ENCODE measurements at places on chromosomes 6 and 20. TPM values are rescaled to one million over a fixed set of nuclear protein-coding genes. Genes with fewer than 3 reads are reported as not detected.

DNA sequence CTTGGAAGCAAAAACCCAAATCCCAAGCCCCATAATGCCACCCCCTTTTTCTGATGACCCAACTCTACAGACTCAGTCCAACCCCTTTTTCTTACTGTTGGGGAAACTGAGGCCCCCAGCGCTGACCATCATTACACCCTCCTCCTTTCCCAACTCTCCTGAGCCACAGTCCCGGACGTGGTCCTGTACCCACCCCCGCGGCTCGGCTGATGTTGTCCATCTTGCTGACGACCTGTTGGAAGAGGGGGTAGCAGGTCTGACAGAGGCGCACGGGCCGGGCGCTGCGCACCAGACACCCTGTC lies 533 bp downstream of the OSTM1 start:
- DNase-seq, result no peak
- no peaks in the 10 kb centered on the region for H3K36me3 ChIP-seq
- peaks cover 4% of the 10 kb centered on the region for H3K27me3 ChIP-seq
- peak overlapping the region; percentile 71 for H3K4me3 ChIP-seq

DNA sequence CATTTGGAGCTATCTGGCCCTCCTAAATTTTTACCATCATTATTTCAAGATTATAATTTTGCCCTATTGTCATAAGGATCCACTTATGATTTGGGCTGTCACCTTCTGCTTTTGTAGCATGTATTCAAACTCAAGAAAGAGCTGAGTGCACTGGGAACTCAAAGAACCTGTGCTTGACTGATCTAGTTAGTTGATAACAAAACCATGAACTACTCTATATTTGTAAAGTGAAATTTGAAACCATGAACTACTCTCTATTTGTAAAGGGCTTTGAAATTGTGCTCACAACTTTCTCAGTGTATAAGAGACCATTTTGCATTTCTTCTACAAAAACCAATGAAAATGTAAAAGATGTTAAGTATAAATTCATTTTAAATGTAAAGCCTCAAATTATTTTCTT lies 77.5 kb upstream of the POPDC3 start:
- H3K4me3 ChIP-seq, result no peak overlapping the region
- H3K4me1 ChIP-seq, result no peaks in the 10 kb centered on the region
- no peaks in the 10 kb centered on the region for H3K27me3 ChIP-seq

DNA sequence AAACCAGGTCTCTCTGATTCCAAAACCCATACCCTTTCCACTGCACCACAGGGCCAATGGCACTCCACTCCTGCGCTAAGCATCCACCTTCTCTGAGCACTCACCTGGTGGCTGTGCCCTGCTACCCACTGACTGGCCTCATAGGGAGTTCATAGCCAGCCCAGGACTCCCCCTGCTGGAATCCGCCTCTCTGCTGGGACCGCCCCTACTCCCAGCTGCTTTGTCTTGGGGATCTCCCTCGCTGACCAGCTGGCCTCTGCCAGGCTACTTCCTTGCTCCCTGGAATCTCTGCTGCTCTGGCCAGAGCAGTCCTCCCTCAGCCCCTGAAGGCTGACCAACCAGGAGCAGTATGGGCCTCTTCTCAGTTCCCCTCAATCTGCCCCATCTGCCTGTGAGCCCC lies 129.7 kb downstream of the FAXC start:
- H3K36me3 ChIP-seq, result no peaks in the 10 kb centered on the region
- no peak for DNase-seq
- no peaks in the 10 kb centered on the region for H3K4me1 ChIP-seq
- no peak overlapping the region for H3K4me3 ChIP-seq
- H3K27ac ChIP-seq, result no peak overlapping the region
- H3K27me3 ChIP-seq, result no peaks in the 10 kb centered on the region

GRCh38 chr6:18746727-18747126 lies 359.6 kb downstream of the RNF144B start:
- no peaks in the 10 kb centered on the region for H3K36me3 ChIP-seq
- DNase-seq, result no peak
- H3K4me1 ChIP-seq, result no peaks in the 10 kb centered on the region
- H3K4me3 ChIP-seq, result no peak overlapping the region

DNA sequence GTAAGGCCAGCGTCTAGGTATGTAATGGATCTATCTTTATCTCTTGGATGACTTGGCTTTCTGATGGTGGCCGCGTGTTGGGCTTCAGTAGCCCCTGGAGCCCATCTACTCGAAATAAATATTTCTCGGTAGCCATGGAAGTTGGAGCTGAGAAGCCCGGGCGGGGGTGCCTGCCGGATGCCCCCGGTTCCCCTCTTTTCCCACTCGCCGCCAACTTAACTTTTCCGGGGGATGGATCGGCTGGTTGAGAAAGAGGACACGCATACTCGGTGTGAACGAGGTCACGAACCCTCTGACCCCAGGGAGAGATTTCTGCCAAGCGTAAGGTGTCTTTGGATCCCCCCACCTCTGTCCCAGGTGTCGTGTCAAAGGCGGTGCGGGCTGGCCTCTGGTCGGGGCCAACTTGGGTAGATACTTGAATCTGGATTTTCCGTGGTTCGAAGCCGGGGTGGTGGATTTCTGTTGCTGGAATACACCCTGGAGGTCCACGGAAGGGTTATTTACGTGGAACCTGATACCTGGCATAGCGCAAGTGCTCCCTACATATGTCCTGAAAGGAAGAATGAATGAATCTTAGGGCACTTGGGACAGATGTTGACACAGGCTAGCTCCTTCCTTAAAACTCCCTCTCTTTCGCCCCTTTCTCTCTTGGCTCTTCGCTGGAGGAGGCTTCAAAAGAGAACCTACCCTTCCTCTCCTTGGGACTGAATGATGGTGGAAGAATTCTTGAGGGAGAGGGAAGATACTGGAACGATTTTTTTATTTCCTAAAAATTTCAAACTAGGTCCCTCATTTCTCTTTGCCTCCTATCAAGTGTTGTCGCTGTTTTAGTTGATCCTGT lies 996 bp downstream of the DOK5 start:
- no peak for DNase-seq
- H3K4me3 ChIP-seq, result peak overlapping the region; percentile 62
- H3K36me3 ChIP-seq, result no peaks in the 10 kb centered on the region
- H3K4me1 ChIP-seq, result peaks cover 9% of the 10 kb centered on the region
- peaks cover 17% of the 10 kb centered on the region for H3K27me3 ChIP-seq
- H3K27ac ChIP-seq, result no peak overlapping the region

DNA sequence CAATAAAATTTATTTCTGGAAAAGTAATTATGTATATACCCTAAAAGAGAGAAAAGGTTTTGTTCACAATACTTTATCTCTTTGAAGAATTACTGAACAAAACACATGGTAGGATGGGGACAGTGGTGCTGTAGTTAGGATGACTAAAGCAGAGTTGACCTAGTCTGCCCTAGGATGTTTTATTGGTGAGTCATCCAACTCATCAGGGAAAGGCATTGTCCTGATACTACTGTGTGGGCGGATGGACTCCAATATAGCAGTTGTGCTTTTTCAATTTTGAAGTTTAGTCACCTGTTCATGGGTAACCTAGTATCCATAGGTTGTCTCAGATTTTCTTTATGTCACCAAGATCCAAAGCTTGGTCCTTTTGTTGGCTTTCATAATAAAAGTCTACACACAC lies 53.3 kb upstream of the EYS start:
- H3K4me3 ChIP-seq, result no peak overlapping the region
- no peak overlapping the region for H3K27ac ChIP-seq
- H3K36me3 ChIP-seq, result no peaks in the 10 kb centered on the region
- no peaks in the 10 kb centered on the region for H3K4me1 ChIP-seq

DNA sequence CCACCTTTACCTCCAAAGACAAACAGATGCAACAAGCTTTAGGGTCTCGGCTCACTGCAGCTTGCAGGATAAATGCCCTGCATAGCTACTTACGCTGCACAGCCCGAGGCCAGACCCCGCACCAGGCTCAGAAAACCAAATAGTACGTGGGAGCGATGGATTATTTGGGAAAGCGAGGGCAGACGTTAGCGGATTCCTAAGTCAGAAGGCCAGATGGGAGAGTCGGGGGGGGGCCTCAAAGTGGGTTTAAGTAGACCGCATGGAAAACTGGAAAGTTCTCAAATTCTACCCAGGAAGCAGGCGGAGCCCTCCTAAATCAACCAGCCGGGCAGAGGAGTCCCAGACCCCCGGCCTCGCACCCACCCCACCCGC lies 382 bp downstream of the SFT2D1 start:
- peak overlapping the region; percentile 99 for H3K4me3 ChIP-seq
- H3K36me3 ChIP-seq, result no peaks in the 10 kb centered on the region
- no peak for DNase-seq
- peaks cover under 1% of the 10 kb centered on the region for H3K27me3 ChIP-seq

DNA sequence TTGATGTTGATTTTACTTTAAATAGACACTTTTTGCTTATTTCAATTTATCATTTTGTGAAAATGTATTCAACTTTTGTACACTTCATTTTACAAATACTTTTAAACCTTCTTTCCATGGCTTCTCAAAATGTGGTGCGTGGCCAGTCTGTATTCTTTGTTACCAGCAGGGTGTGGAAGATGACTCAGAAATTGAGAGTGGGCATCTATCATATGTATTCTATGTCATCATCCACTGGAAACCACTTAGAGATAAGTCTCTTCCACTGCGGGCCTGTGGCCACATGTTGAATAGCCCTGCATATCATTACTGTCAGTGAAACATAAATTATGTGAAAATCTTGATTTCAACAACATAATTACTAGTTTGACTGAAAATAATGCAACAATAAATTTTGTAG lies 52.6 kb upstream of the MC3R start:
- H3K4me1 ChIP-seq, result no peaks in the 10 kb centered on the region
- no peaks in the 10 kb centered on the region for H3K27me3 ChIP-seq
- no peak overlapping the region for H3K27ac ChIP-seq
- no peak for DNase-seq
- H3K36me3 ChIP-seq, result no peaks in the 10 kb centered on the region
- no peak overlapping the region for H3K4me3 ChIP-seq

DNA sequence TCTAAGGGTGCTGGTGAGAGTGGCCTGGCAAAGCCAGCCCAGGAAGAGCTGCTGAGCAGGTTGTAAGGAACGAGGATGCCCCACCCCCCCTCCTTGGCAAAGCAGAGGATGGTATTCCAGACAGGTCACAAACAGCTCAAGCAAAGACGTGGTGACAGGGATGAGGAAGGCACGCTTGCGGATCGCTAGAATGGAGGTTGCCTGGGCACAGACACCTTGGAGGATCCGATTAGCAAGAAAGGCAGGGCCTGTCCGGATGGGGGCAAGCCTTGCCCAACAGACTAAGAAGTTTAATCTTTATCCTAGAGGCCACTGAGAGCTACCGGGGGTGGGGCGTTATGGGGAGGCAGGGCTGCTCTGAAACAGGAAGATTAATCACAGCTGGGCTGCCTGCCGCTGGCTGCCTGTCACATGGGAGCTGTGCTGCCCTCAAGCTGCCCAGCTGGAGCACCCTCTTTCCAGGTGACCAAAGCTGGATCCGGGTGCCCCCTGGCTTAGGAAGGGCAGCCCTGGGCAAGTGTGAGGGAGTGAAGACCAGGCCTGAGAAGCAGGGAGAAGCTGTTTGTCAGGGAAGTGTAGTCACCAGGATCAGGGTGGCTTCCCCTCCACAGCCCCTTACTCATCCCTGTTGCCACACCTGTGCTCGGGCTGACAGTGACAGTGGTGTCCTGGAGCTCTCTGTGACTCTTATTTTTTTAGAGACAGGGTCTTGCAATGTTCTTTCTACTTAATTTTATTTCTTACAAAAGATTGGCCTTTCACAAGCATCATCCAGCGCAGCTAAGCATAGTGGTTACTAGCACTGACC lies 9.1 kb upstream of the MAPK13 start:
- H3K27ac ChIP-seq, result no peak overlapping the region
- H3K4me1 ChIP-seq, result peaks cover 18% of the 10 kb centered on the region
- H3K36me3 ChIP-seq, result no peaks in the 10 kb centered on the region
- H3K4me3 ChIP-seq, result no peak overlapping the region
- DNase-seq, result peak; percentile 63

DNA sequence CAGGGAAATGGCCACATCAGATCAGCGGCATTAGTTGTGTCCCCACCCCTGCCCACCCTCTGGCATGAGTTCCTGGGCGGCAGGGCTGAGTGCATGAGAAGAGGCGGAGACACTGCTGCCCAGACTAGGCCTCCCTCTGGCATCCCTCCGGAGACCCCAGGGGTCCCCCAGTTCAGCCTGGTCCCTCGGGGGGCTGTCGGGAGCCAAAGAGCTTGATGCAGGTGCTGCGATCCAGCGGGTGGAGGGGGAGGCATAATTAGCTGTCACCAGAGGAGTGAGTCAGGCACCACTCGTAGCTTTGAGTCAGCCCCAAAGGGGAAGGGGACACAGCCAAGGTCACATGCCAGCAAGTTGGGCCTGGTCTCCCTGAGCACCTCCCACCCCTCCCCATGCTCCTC lies 34.5 kb downstream of the DLGAP4 start:
- no peak overlapping the region for H3K27ac ChIP-seq
- H3K4me3 ChIP-seq, result no peak overlapping the region
- no peaks in the 10 kb centered on the region for H3K4me1 ChIP-seq
- no peak for DNase-seq

GRCh38 chr6:157991067-157991432 lies 9.4 kb downstream of the SYNJ2 start:
- H3K4me3 ChIP-seq, result no peak overlapping the region
- no peak for DNase-seq
- H3K36me3 ChIP-seq, result no peaks in the 10 kb centered on the region
- H3K27me3 ChIP-seq, result no peaks in the 10 kb centered on the region
- peaks cover 28% of the 10 kb centered on the region for H3K4me1 ChIP-seq

GRCh38 chr6:49918787-49919186 lies 45.2 kb downstream of the DEFB114 start:
- no peak for DNase-seq
- H3K36me3 ChIP-seq, result no peaks in the 10 kb centered on the region

GRCh38 chr6:40499215-40499614 lies 87.9 kb downstream of the LRFN2 start:
- no peak overlapping the region for H3K4me3 ChIP-seq
- no peaks in the 10 kb centered on the region for H3K27me3 ChIP-seq
- no peaks in the 10 kb centered on the region for H3K36me3 ChIP-seq
- no peak overlapping the region for H3K27ac ChIP-seq
- H3K4me1 ChIP-seq, result no peaks in the 10 kb centered on the region

- no peak overlapping the region for H3K4me3 ChIP-seq
- no peak for DNase-seq
- H3K4me1 ChIP-seq, result peaks cover 7% of the 10 kb centered on the region
- H3K36me3 ChIP-seq, result peaks cover 18% of the 10 kb centered on the region
- no peaks in the 10 kb centered on the region for H3K27me3 ChIP-seq
Measured at GRCh38 chr20:41176711-41177552, 39.6 kb downstream of the PLCG1 start.

- H3K27me3 ChIP-seq, result peaks cover 33% of the 10 kb centered on the region
- peak; percentile 55 for DNase-seq
- peaks cover 8% of the 10 kb centered on the region for H3K4me1 ChIP-seq
- peak overlapping the region; percentile 46 for H3K4me3 ChIP-seq
- no peak overlapping the region for H3K27ac ChIP-seq
Measured at GRCh38 chr6:157235600-157236039, 87.7 kb downstream of the TMEM242 start.

- no peak for DNase-seq
- H3K4me1 ChIP-seq, result peaks cover 22% of the 10 kb centered on the region
- H3K27me3 ChIP-seq, result no peaks in the 10 kb centered on the region
- peak overlapping the region; percentile 84 for H3K27ac ChIP-seq
- H3K36me3 ChIP-seq, result peaks cover 3% of the 10 kb centered on the region
- H3K4me3 ChIP-seq, result peak overlapping the region; percentile 76
Measured at GRCh38 chr6:170553534-170554012, 466 bp upstream of the PSMB1 start.

- no peak overlapping the region for H3K27ac ChIP-seq
- H3K27me3 ChIP-seq, result no peaks in the 10 kb centered on the region
- no peaks in the 10 kb centered on the region for H3K4me1 ChIP-seq
- no peaks in the 10 kb centered on the region for H3K36me3 ChIP-seq
- no peak overlapping the region for H3K4me3 ChIP-seq
Measured at GRCh38 chr20:16612706-16613105, 39.5 kb upstream of the KIF16B start.

EFCAB8 gene
- total RNA-seq, result 0.60 TPM

TMC2 gene
- total RNA-seq, result not detected

FNDC1 gene
- total RNA-seq, result not detected

EPM2A gene
- 5.5 TPM for total RNA-seq

GABBR1 gene
- 52.1 TPM for total RNA-seq

F13A1 gene
- total RNA-seq, result not detected

USP49 gene
- 4.5 TPM for total RNA-seq

Measured in endothelial cell of umbilical vein (primary cell).